ENCODE measurements at places on chromosomes 6 and 20.

- no peak for DNase-seq
Observed at GRCh38 chr6:139475646-139476045, 101.2 kb upstream of the CITED2 start.

DNA sequence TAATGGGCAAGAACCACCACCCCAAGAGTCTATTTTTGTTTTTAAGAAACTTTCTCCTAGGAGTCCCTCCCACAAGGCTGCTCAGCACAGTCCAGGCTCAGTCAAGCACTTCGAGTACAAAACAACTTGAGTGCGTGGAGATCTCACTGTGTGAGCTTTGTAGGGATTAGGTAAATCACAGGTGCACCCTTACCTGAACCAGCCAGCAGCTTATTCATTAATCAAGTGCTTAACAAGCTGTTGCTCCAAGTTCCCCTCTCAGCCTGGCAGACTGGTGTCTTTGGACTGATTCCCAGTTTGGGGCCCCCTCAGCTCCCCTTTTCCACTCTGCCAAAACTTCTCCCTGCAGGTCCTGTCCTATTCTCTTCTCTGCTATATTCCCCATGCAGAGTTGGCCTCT lies 133.1 kb downstream of the LY86 start:
- no peak for DNase-seq

GRCh38 chr20:60224914-60225313 lies 266.7 kb downstream of the CDH26 start:
- no peak for DNase-seq

GRCh38 chr6:142155895-142156757 lies 9.1 kb downstream of the VTA1 start:
- DNase-seq, result peak; percentile 56

- no peak for DNase-seq
Observed at GRCh38 chr6:49675816-49676215, 37.5 kb downstream of the CRISP2 start.

GRCh38 chr20:49969946-49970345 lies 12.8 kb upstream of the SNAI1 start:
- no peak for DNase-seq

GRCh38 chr20:39107741-39108140 lies 145.6 kb downstream of the DHX35 start:
- no peak for DNase-seq

- no peak for DNase-seq
Observed at GRCh38 chr6:163626073-163626867, 211.8 kb downstream of the QKI start.

DNA sequence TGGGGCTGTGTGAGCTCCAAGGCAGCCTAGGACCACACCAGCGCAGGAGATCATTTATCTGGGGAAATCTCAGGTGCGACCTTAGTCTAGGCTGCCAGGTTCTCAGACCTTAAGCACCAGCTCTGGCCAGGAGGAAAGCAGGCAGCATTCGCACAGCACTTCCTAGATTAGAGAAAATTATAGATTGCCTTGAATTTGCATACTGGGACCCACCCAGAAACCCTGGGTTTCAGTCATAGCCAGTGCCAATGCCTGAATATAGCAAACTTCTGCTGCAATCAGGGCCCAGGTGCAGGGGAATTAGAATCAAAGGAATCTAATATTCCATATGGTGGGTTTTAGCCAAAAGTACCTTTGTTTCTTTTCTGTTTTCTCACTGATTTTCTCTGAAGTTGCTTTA lies 204.3 kb upstream of the CST7 start:
- no peak for DNase-seq

DNA sequence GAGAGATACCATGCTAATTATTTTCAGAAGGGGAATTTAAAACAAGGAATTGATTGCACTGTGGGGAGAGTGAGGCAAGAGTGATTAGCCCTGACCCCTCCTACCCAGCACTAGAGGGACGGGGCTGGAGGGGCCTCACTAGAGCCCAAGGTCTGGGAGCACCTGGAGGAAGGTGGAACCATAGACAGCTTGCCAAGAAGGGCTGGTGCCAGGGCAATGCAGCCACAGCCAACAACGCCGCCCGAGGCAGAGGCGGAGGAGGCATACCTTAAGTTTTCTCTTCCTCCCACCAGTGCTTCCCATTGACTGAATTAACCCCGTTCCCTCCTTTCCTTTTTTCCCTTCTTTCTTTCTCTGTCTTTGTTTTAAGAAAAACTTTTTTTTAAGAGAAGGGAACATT lies 40.0 kb downstream of the IYD start:
- DNase-seq, result no peak
